Amniotic stem cell (primary cell): ENCODE measurements at places on chromosomes 2 and 18.

- no peak for DNase-seq
Observed at GRCh38 chr18:8988260-8988871, 114.1 kb upstream of the NDUFV2 start.

GRCh38 chr18:57768537-57769326, 34.4 kb downstream of the ATP8B1 start:
- DNase-seq, result peak; percentile 21

- DNase-seq, result no peak
Observed at GRCh38 chr2:133952896-133953295, 301.0 kb upstream of the MGAT5 start.

- DNase-seq, result no peak
Observed at GRCh38 chr2:182933629-182934028, 67.2 kb upstream of the FRZB start.

DNA sequence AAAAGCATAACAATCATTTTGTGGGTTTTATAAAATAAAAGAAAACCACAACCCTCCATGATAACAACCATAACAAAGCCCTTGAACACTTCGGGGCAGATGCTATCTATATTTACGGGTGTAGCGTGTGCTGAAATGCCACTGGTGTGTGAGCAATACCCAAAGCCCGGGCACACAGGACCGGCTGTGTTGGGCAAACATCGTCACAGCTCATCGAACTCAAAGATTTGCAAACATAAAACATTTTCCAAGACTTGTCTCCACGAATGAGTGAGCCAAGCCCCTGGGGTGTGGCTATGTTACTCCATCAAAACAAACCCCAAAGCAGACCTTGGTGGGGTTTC, 290.2 kb downstream of the LPIN1 start:
- DNase-seq, result no peak

DNA sequence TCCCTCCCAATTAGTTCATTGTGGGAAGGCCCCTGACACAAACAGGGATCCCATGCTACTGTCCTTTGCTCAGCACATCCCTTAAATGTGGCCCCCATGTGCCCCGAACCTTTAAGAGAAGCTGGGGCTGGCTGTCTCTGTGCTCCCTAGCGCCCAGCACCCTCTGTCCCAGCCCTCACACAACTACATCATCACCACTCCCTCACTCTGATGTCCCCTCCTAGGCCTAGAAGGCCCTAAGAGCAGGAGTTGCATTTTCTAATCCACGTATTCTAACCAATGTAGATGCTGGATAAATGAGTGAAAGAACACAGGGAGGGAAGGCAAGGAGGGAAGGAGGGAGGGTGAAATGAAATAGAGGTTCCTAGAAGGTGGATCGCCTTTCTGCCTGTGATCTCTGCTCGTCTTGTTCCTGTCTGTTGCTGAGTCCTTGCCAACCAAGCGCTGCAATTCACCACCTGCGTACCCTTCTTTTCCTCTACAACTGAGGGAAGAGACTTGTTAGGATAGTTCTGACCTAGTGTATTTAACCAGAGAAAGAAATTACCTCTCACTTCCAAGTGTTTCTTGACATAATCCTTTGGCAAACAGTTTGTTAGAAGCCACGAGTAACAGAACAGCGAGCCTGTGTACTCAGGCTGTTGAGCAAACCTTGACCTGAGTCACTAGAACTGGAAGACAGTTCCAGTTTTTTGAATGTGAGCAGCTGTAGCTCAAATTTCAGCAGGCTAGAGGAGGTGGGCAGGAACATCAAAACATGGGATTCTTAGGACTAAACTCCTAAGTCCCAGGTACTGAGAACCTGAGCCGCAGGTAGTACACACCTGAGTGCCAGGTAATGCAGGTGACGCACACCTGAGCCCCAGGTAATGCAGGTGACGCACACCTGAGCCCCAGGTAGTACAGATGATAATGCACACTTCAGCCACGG, 181.5 kb upstream of the ID2 start:
- no peak for DNase-seq

DNA sequence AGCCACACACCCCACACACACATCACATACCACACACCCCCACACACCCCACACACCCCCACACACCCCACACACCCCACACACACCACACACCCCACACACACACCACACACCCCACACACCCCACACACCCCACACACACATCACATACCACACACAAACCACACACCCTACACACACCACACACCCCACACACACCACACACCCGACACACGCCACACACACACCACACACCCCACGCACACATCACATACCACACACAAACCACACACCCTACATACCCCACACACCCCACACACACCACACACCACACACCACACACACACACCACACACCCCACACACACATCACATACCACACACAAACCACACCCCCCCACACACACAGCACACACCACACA, 22.4 kb downstream of the TWIST2 start:
- DNase-seq, result no peak

DNA sequence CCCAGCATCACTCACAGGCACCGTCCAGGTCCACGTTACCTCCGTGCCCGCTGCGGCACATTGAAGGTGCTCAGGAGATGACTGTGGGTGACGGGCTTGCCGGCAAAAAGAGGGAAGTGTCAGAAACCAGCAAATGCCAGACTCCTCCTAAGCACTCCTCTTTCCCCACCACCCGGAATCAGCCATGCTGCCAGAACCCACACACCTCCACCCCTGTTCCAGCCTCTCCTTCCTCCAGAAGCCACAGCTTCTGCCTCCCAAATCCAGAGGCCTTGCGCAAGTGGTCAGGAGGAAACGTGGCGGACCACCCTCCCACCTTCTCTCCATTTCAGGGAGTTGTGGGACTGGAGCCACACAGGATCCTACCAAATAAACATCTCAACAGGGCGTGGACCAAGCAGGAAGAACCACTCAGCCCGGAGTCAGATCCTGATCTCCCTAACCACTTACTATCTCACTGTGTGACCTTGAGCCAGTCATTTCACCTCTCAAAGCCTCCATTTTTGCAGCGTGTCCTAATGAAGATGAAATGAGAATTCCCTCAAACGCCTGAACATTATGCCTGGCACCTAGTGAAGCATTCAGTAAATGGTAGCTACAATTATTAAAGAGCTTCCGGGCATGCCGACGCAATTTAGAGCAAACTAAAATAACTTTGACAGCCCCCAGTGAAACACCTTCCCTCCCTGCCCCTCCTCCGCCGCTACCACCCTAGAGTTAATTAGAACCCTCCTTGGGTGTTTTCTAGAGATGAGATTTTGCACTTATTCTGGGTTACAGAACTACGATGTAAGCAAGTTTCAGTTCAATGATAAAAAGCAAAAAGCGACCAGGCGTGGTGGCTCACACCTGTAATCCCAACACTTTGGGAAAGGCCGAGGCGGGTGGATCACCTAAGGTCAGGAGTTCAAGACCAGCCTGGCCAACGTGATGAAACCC, 32.9 kb downstream of the SMAD7 start:
- no peak for DNase-seq

DNA sequence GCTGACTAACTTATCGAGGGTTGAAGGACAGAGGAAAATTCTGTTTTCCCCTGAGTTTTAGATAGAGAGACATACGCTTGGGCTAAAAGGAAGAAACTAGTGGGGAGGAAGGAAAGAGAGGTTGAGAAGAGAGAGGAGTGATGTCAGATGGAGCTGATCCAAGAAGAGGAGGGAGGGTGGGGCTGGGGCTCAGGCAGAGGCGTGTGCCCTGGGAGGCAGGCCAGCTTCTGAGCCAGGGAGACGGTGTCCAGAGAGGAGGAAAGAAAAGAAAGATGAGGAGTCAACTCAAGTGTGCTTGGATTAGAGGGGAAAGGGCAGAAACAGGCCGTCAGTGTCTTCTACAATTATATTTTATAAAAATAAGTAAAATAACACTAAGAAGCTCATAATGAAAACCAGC, 56.2 kb downstream of the EMILIN2 start:
- no peak for DNase-seq

DNA sequence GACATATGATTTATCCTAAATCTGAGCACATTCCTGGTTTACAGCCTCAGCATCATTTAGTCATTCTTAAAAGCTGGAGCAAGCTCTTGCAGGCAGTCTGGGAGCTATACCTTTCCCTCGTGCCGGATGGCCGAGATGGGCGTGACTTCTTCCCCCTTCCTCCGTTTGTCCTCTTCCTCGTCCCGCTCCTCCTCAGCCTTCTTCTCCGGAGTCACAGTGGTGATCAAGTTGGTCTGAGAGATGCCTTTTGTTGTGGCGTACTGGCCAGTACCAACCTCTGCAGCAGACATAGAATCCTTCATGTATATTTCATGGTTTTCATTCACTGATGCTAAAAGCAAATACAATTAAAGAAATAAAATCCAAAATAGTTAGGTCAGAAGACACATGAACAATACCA, 124.1 kb upstream of the ZBTB14 start:
- DNase-seq, result no peak

GRCh38 chr2:226728996-226729395, 70.6 kb downstream of the IRS1 start:
- no peak for DNase-seq

DNA sequence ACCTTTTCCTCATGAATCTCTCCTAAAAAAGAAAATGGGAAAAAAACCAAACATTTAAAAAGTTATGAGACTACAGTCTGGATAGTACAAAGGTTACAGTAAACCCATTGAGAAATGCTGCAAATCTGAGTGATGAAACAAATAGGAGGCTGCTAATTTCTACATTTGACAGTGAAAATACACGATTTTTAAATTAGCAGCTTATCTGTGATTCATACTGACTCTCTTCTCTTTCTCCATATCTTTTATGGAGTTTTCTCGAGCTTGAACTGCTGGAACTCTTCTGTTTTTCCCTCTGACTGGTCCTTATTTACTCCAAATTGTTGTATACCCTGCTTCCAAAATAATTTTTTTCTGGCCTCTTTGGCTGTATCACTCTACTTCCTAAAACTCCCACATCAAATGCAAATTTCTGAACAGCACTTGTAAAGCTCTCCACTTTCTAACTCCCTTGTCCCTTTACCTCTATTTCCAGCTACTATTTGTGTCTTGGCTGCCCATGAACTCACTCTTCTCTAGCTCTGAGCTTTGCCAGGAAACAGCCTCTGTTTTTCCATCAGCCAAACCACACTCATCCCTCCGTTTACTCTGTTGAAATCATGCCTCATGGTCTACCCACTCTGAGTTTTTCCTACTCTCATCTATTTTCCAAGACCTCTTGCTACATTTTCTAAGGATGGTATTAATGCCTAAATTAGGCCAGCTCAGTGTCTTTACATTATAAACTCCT, 73.7 kb downstream of the RBMS1 start:
- DNase-seq, result no peak

DNA sequence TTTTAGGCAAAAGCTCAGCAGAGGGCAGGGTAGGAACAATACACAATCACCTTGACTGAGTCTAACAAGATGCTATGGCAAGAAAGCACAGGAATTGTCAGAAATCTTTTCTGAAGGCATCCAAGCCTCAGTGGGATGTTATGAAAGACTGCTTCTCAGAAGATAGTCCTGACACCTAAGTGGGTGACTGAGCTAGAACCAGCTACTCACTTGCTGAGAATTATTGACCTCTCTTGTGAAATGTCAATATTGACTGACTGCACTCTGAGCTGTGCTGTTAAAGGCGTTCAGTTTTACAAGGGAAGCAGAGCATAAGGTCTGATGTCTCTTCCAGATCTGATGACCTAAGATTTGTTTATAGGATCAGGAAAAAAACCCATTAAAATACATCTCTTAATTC, 46.1 kb downstream of the TACR1 start:
- no peak for DNase-seq
